ENCODE measurements at places on chromosomes 12 and 14.

- peak; percentile 42 for DNase-seq
Measured at GRCh38 chr12:78470354-78471195, 394.0 kb upstream of the SYT1 start.

DNA sequence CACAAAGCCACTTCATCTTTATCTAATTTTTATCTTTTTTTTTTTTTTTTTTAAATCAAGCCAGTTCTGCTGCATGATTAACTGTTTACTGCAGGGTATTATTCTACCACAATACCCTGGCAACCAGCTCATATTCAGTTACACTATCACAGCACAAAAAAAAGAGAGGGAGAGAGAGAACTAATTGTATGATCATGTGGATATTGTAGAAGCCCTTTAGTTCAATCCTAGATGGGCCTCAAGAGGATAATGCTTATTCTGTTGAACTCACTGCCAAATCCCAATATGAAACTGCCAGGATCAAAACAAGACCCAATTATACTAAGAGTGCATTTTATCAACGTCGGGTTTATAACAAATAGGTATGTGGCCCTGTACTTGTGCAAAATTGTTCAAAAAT, 51.5 kb downstream of the MED13L start:
- no peak for DNase-seq

DNA sequence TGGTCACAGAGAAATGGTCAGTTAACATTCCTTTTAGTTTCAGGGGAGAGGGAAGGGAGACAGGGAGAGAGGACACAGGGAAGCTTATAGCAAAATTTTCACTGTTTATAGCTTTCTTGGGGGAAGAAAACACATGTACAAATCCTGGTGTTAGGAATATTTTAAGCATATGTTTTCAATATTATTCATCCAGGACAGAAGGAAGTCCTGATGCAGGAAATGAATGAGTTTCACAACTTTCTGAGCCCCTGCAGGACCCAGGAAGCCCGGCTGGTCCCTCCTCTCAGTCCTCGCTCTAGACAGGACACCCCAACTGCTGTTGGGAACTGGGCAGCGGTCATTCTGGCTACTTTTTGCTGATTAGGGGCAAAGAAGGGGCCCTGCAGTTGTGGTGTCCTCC, 71.1 kb upstream of the ZDHHC17 start:
- DNase-seq: no peak

DNA sequence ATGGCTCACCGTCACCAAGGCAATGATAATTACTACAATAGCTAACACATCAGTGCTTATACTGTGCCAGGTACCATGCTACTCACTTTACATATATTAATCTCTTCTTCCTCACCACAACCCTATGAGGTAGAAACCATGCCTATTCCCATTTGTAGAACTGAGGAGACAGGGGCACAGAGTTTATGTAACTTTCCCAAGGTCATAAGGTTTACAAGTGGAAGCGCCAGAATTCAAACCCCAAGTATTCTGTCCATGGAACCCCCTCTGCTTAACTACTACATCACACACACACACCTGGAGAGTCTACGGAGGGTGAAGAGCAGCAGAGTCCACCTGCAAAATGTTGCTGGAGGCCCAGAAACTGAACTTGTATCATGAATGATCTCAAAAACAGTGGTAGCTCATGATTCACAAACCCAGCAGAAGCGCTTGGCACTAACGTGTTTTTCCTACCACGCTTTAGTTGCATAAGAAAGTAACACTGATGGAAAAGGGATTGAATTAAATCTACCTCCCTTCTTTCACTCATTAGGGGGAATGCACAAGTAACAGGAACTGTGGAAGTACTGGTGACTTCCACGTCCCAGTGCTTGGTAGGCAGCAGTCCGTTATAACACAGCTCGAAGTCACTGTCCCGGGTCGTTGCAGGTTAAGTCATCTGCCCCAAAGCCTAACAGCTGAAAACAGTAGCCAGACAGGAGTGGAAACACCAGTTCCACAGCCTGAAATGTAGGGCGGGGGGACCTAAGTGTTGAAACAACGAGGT, 2.0 kb downstream of the ITPR2 start:
- DNase-seq: no peak

DNA sequence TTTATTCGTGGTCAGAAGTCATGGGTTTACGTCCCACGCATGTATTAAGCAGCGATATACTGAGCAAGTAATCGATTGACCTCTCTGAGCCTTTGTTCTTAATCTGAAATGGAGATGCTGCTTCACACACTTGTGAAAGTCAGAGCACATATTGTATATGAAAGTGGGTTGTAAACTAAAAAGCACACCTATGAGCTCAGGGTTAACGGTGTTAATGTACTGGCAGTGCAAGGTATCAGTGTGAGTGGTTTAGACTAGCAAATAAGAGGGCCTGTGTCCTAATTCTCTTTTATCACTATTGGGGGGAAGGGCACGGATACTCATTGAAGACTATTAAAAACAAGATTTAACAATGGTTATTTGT, 676 bp downstream of the MRPL42 start:
- no peak for DNase-seq

DNA sequence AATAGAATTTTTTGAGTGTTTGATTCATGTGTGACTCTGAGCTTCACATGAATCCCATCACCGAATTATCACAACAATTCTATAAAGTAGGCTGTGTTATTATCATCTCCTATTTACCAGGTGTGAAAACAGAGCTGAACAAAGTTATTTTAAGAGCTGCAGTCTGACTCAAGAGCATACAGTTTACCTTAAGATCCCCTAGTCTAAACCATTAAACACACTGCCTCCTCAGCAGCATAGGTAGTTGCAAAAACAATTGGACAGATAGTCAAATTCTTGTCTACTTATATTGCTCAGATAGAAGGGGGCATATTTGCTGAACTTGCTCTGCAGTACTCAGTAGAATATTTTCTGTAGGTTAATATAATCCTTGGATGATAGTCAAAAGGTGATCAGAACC, 219.8 kb upstream of the ATP2B1 start:
- no peak for DNase-seq

DNA sequence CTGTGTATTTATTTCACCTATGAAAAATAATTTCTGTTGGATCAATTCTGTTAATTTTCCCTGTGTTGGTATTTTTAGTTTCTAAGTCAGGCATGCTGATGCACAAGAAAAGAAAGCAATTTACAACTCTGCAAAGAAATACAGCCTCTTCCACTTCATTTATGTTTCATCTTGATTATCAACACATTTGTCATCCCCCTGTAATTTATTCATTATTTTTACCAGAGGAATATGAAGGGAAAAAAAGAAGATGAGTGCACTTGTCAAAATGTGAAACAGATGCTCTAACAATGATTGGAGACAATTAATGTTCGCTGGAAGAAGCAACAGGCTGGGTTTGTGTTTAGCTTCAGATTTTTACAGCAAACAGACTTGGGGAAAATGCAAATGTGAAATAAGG, 958.5 kb upstream of the SEL1L start:
- DNase-seq: no peak

GRCh38 chr12:124565656-124566160, 1.7 kb downstream of the NCOR2 start:
- DNase-seq: no peak

- DNase-seq: peak; percentile 82
Measured at GRCh38 chr12:69097619-69098368, 141.6 kb upstream of the CPSF6 start.

- DNase-seq: no peak
Measured at GRCh38 chr12:12810553-12811021, 2.6 kb upstream of the DDX47 start.

GRCh38 chr14:25848601-25849000, 749.2 kb downstream of the NOVA1 start:
- no peak for DNase-seq

- DNase-seq: no peak
Measured at GRCh38 chr14:94046696-94047250, 20.6 kb downstream of the OTUB2 start.

GRCh38 chr14:102805941-102806340, 28.7 kb downstream of the TRAF3 start:
- DNase-seq: no peak

DNA sequence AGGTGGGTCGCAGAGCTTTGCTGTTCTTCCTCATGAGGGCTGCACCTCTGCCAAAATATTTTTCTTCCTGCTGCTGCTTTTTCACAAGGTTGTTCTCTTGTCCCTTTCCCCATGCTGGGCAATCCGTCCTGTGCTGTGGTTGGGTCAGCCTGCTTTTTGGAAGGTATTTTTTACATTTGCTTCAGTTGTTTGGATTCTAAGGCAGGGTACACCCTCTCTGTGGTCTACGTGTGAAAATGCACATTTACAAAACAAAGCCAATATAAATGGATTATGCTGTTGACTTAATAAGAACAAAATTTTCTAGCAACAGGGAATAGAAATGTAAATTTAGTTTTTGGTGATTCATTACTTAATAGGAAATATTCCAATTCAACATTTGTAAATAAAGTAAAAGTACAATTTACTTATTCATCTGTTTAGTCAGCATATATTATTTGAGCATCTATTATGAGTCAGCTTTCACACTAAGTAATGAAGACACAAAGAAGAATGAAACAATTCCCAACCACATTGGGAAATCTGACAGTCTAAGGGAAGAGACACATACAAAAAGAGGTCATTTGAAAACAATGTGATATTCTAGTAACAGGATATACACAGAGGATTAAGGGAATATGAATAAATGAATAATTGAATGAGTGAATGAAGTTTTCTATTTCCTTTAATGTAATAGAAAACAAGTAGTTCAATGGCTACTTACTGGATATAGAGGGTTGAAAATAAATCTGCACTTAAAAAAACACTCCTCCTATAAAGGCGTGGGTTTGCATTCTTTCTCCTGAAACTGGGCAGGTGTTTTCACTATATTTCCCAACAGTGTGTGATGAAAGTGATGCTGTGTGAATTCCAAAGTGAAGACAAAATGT, 94.6 kb upstream of the PRICKLE1 start:
- DNase-seq: peak; percentile 65

GRCh38 chr12:50088577-50089335, 3.6 kb downstream of the SMARCD1 start:
- DNase-seq: peak; percentile 27

GRCh38 chr14:45169906-45170305, 34.2 kb downstream of the FANCM start:
- no peak for DNase-seq

GRCh38 chr12:121996945-121997612, 24.6 kb upstream of the BCL7A start:
- no peak for DNase-seq

DNA sequence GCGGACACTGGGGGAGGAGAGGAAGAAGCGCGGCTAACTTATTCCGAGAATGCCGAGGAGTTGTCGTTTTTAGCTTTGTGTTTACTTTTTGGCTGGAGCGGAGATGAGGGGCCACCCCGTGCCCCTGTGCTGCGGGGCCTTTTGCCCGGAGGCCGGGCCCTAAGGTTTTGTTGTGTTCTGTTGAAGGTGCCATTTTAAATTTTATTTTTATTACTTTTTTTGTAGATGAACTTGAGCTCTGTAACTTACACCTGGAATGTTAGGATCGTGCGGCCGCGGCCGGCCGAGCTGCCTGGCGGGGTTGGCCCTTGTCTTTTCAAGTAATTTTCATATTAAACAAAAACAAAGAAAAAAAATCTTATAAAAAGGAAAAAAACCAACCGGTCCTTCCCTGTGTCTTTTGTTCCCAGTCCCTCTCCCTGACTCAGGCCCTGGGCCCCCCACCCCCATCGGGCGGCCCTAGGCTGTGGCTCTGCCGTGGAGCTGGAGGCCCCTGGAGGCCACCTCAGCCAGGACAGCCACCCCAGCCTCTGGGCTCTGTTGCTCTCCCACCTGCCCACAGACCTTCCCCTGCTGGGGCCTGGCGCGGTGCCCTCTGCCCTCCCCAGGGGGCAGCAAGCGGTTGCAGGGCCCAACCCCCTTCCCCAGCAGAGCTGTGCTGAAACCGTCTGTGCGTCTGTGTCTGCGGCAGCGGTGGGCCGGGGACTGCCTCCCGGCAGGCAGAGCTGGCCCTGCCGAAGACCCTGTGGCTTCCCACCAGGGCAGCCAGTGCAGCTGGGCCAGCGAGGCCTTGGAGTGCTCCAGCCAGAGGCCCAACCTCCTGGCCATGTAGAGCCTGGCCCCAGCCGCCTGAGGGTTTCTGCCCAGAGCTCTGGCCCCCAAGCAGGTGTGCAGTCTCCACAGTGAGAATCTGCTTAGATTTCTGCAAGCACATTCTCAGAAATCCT, 4.0 kb upstream of the CRIP2 start:
- no peak for DNase-seq

- no peak for DNase-seq
Measured at GRCh38 chr14:54691525-54692283, 124.8 kb downstream of the SAMD4A start.

GRCh38 chr12:24913130-24913529, 35.8 kb downstream of the BCAT1 start:
- no peak for DNase-seq

GRCh38 chr12:57736741-57737466, 1.6 kb downstream of the AGAP2 start:
- DNase-seq: no peak

Data from astrocyte (in vitro differentiated cells and primary cell).